CD8-positive, alpha-beta T cell (primary cell): ENCODE measurements at places on chromosomes 16 and 17.
A peak's percentile ranks its signal among the peaks of the same experiment; 100 is the strongest.

- no peak for DNase-seq
These were observed 25.5 kb downstream of the FOXK2 start for GRCh38 chr17:82545071-82545462.

DNA sequence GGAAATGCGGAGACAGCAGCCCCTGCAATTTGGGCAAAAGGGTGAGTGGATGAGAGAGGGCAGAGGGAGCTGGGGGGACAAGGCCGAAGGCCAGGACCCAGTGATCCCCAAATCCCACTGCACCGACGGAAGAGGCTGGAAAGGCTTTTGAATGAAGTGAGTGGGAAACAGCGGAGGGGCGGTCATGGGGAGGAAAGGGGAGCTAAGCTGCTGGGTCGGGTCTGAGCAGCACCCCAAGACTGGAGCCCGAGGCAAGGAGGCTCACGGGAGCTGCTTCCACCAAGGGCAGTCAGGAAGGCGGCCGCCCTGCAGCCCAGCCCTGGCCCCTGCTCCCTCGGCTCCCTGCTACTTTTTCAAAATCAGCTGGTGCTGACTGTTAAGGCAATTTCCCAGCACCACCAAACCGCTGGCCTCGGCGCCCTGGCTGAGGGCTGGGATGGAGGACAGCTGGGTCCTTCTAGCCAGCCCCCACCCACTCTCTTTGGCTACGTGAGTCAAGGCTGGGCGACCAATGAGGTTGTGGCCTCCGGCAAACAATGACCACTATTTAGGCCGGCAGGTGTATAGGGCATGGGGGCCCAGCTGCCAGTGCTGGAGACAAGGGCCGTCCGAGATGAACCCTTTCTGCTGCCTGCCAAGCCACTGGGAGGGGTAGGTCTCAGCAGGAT is 507 bp downstream of the SERPINF1 start:
- no peak for DNase-seq

- DNase-seq: no peak
These were observed 86.4 kb upstream of the HS3ST2 start for GRCh38 chr16:22727285-22728166.

DNA sequence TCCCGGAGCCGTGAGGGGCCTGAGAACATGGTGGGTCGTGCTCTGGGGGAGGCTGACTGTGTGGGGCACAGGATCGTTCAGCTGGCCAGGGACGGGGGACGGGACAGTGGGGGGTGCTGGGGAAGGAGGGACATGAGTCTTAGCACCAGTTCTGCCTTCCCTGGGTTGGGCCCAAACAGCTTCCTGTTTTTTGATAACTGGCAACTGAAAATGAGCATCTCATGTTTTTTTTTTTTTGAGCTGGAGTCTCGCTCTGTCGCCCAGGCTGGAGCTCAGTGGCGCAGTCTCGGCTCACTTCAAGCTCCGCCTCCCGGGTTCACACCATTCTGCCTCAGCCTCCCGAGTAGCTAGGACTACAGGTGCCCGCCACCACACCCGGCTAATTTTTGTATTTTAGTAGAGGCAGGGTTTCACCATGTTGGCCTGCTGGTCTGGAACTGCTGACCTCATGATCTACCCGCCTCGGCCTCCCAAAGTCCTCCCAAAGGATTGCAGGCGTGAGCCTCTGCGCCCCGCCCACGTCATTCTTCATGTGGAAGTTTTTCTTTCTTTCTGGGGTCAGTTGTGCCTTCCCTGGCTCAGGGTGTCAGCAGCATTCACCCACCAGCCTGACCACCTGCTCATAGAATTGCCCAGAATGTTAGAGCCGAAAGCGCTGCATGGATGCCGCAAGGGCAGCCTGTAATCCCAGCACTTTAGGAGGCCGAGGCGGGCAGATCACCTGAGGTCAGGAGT is 6.4 kb downstream of the ASPSCR1 start:
- DNase-seq: no peak

DNA sequence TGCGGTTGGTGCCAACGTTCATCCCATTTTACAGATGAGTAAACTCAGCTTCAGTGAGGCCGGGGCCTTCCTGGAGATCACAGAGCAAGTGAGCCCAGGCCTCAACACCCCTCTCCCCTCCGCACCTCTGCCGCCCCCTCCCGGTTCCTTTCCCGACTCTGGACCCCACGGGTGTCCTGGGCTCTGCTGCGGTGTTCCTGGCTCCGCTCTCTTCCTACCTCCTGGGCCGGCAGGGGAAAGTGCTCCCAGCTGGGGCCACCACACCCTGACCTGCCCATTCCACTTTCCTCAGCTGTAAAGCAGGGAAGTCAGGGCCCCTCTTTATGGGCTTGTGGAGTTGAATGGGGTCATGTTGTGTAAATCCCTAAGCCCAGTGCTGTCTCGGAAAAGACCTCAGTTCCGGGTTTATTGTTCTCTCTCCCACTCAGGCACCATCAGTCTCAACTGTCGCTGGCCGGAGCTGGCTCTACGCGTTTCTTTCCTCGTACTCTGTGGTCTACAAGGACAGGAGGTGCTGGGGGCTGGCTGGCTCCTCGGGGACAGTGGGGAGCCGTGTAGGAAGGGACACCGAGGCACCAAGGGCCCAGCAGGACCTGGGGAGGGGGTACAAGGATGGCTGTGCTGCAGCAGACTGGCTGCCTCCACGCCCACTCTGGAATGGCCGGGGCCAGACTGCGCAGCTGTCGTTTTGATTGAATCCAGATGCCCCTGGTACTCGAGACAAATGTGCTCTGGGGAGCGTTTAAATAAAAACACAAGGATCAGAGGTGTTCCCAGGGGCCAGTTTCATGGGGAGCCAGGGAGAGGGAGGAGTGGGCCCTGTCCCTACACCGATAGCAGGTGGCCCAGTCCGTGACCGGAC is 21.7 kb upstream of the ACSF3 start:
- no peak for DNase-seq

- DNase-seq: no peak
These were observed 32.6 kb downstream of the FA2H start for GRCh38 chr16:74742051-74742481.

DNA sequence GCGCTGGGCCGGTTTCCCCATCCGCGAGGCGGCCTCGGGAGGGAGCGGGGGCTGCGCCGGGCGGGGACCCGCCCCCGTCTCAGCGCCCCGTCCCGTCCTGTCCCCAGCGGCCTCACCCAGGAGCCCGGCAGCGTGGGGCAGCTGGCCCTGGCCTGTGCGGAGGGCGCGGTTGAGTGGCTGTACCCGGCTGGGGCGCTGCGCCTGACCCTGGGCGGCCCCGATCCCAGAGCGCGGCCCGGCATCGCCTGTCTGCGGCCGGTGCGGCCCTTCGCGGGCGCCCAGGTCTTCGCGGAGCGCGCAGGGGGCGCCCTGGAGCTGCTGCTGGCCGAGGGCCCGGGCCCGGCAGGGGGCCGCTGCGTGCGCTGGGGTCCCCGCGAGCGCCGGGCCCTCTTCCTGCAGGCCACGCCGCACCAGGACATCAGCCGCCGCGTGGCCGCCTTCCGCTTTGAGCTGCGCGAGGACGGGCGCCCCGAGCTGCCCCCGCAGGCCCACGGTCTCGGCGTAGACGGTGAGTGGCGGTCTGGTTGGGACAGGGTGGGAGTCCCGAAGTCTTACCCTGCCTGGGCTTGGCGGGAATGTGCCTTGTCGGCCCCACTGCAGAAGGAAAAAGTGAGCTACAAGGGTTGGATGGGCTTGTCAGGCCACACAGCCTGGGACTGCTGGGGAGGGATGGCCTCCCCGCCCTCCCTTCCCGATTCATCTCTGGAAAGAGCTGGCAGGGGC is 720 bp downstream of the METRN start:
- DNase-seq: no peak

GRCh38 chr17:82947051-82947991 is 107.5 kb upstream of the ZNF750 start:
- no peak for DNase-seq

DNA sequence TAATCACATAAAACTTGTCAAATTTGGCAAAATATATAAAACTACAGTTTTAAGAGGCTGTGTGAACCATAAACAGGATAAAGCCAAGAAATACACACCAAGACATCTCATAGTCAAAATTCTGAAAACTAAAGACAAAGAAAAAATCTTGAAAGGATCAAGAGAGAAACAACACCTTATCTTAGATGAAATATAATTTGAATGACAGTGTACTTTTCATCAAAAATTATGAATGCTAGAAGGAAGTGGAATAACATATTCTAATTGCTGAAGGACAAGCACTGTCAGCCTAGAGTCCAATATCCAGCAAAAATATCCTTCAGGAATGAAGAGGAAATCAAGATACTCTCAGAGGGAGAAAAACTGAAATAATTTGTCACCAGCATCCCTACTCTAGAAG is 37.2 kb downstream of the PIK3R5 start:
- DNase-seq: no peak

DNA sequence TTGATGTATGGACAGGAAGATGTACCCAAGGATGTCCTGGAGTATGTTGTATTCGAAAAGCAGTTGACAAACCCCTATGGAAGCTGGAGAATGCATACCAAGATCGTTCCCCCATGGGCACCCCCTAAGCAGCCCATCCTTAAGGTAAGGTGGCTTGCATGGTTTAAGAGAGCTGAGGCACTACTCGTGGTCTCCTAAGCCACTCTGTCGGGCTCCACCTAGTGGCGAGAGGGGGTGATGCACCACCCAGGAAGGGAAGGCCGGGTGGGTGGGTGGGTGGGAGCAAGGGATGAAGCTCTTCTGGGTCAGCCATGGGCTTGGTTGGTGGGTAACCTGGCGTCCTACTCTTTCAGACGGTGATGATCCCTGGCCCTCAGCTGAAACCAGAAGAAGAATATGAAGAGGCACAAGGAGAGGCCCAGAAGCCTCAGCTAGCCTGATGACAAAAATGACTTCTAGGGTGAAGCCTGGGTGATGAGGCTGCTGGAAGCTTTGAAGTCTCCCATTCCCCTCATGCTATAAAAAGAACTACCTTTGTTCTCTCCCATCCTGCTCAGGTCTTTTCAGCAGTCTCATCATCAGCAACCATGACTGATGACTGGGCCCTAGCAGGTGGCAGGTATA is 21.5 kb downstream of the GPR179 start:
- DNase-seq: peak; percentile 74

DNA sequence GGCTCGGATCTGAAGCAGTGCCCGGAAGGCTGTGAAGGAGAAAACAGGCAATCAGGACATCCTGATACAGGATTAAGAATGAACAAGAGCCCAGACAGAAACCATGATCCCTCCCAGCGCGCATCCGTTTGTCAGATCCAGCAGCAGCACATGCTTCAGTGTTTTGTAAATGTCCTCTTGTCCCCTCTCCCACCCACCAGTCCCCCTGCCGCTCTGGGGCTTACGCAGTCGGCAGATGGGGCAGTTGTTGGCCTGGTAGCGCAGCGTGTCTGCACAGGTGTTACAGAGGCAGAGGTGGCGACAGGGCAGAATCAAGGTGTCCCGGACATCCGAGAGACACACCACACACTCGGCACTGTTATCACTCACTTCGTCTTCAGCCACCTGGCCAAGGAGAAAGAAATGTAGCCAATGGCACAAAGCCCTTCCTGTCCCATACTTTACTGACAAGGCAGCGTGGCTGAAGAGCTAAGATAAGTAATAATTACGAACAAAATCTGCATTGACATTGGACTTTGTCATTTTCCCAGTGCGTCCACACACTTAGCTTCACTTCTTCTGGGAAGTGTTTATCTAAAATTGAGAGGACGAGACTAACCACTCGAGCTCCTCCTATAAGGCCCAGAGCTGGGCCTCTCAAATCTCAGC is 20.7 kb upstream of the FOXJ1 start:
- DNase-seq: no peak

GRCh38 chr17:7640783-7641182 is 9.9 kb upstream of the ATP1B2 start:
- no peak for DNase-seq

- DNase-seq: peak; percentile 49
These were observed 276.5 kb downstream of the XYLT1 start for GRCh38 chr16:17194190-17194780.

DNA sequence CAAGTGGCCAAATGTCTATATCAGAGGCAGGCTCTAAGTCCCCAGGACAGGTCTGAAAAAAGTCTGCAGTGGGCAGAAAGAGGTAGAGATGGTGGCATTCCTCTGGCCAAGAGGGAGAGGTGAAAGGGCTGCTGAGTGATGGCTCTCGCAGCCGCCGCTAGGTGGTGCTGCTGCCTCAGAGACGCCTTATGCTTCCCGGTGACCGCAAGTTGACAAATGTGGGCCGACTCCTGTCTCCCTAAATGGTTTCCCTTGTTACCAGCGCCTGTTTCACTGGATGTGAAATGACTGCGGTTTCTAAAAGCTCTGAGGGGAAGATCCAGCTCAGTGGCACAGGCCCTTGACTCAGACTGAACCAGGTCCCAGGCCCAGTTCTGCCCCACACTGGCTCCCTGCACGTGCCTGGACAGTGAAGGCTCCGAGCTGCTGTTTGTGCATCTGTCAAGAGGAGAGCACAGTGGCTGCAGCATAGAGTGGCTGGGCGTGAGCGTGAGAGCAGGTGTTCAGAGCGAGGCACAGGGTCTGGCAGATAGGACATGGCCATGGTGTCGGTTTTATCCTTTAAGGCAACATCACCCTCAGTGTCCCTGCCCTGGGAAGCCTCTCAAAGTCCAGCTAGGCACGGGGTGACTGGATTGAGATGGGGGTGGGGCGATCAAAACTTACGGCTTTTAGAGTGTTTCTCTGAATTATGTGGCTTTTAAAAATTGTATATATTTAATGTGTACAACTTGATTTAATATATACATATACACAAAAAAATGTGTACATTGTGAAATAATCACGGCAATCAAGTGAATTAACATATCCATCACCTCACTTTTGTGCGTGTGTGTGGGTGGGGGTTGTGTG is 19.9 kb downstream of the CLEC16A start:
- peak; percentile 85 for DNase-seq

DNA sequence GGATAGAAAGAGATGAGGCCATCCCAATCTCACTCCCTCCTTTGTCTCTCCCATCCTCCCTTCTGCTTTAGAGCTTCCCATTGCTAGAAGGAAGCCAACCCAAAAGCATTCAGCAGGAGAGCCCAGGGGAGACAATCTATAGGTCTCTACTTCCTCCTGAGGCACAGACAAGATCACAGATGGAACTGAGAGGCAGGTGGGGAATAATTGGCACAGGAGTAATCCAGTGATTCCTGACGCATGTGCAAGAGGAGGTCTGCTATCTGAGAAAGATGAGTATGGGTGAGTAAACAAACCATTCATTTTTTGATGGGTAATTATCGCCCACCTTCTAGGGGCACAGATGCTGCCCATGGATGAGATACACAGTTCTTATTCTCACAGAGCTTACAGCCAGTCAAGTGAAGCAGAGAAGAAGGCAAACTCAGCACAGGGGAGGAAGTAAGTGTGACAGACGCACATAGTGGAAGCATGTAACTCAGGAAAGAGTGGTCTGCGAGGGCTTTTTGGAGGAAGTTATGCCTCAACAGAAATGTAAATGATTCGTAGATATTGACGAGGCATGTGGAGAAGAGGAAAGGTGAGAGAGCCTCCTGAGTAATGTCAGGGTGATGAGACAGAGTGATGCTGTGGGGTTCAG is 88.9 kb upstream of the HLF start:
- no peak for DNase-seq
